CMK (cell line): ENCODE measurements at places on chromosomes 3 and 15.

- no peak for DNase-seq
Measured at GRCh38 chr3:63955830-63956545, 43.8 kb upstream of the SCAANT1 start.

- DNase-seq: no peak
Measured at GRCh38 chr15:59616379-59616778, 4.8 kb downstream of the GCNT3 start.

- no peak for DNase-seq
Measured at GRCh38 chr3:66812136-66812535, 186.0 kb upstream of the KBTBD8 start.

DNA sequence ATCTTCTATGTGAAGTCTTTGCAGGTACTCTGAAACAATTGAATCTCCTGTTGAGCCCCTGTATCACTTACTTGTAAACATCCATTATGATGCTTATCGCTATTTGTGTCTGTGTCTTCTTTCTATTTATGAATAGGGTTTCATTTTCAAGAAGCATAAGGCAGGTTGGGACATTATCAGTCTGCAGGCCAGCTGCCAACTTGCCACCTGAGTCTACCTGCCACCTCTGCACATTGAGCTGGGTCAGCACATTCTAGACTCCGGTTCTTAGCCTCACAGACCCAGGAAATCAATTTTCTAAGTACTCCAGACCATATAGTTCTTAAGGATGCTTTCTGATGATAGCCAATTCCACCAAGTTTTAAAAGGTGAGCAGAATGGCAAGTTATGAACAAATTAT, 105.7 kb upstream of the MCTP2 start:
- no peak for DNase-seq

DNA sequence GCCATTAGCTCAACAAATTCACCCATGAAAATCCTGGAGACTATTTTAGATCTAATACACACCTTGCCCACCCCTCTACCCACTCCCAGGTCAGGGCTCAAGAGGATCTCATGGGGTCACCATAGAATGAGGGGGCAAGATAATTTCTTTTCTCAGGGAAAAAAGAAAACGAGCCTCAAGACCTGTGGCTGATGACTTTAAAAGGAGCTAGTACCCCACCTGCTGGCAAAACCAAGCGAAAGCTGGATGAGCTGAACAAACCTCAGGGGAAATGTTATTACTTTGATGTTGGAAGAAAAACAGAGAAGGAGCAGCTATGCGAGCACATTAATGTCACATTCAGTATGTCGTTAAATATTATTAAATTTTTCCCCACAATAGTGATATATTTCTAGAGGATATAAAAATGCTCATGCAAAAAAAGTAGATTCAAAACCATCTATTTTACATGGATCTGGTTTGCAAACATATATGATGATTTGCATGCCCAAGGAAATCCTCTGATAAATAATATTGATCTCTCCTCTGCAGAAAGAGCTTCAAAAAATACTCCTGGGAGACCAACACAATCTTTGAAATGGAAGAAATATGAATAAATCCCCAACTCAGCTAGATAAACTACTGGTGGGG, 37.7 kb downstream of the PLD1 start:
- peak; percentile 9 for DNase-seq

DNA sequence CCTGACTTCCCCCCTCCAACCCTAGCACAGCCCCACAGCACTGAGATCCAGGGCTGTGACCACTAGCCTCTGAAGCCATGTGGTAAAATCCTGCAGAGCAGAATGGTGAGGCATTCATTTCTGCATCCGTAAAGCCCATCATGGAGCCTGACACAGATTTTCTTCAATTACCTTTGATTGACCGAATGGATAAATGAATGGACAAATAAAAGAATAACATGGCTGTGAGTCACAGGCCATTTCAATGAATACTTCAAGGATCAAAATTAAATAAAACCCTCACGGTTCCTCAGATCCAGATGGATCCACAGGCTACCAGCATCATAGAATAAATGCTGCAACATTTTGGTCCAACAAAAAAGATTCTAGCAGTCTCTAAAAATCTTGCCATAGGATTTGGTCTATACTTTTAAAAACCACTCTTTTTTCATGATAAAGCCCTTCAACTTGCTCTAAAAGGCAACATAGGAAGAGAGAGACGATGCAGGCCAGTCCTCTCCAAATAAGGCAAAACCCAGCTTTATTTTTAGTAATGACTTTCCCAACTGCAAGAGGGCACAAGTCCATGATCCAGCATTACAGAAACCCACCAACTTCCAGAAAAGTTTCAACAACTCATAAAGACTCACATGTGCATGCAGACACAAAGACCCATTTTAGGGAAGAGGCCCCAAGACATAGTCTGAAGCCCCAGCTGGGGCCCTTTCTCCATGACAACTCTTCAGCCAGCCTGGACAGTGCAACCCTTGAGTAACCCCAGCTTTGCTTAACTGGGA, 52.4 kb upstream of the MRPS22 start:
- no peak for DNase-seq

DNA sequence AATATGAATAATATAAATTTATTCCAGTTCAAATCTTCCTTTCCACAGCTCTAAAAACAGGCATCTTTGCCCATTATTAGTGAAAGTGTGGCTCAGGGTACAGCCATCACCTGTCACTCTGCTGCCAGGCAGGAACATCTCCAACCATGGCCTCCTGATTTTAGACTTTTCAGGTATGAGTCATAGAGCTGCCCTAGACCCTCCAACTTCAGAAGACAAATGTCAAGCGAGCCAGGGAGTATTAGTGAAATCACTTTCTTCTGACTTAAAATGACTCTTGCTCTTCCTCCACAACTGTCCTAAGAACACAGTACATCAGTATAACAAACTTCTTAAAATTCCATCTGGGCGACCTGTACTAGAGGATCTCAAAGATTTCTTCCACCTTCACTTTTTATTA, 78.1 kb upstream of the AKAP13 start:
- no peak for DNase-seq

- no peak for DNase-seq
Measured at GRCh38 chr15:76376029-76376428, 39.5 kb downstream of the ISL2 start.

- DNase-seq: no peak
Measured at GRCh38 chr3:52882377-52882776, 15.0 kb downstream of the STIMATE start.

- no peak for DNase-seq
Measured at GRCh38 chr3:192848371-192849233, 69.1 kb downstream of the MB21D2 start.

DNA sequence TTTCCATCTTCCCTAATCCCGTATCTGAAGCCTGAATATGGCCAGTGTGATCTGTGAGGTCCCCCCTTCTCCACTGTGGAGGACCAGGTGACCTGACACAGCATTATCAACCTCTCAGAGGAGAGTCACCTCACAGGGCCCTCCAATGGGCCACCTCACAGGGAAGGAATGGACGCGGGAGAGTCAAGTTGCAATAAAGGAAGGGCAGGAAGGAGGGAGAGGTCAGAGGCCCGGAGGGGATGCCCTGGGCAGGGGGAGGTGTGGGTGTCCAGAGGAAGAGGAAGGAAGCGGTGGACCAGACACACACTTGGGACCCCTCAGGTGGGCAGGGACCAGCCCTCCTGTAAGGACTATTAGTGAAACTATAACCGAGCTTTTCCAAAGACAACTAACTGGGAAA, 14.6 kb upstream of the LRRC15 start:
- DNase-seq: no peak

DNA sequence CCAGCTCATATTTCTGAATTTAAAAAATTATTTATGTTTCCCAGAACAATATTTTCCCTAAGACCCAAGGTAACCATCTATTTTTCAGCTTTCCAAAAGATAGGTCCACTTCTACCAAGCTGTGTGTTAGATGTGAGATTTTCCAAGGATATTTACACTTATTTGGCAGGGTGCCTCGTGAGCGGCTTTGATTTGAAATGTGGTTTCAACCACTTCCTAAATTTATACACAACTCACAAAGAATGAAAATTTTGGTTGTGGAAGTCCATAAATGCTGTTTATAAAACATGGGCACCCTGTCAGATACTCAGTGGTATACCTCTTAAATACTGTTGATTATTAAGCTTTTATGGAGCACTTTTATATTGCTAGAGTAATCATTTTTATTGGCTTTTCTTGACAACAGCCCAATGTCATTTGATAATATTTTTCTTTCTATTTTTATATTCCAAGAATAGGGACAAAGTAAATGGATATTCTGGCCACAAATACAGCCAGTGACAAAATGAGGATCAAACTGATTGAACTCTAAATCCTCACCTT, 57.6 kb downstream of the GAP43 start:
- DNase-seq: no peak

- no peak for DNase-seq
Measured at GRCh38 chr3:58792921-58793451, 126.4 kb upstream of the FAM3D start.

GRCh38 chr15:83379579-83379959, 67.6 kb upstream of the SH3GL3 start:
- no peak for DNase-seq

DNA sequence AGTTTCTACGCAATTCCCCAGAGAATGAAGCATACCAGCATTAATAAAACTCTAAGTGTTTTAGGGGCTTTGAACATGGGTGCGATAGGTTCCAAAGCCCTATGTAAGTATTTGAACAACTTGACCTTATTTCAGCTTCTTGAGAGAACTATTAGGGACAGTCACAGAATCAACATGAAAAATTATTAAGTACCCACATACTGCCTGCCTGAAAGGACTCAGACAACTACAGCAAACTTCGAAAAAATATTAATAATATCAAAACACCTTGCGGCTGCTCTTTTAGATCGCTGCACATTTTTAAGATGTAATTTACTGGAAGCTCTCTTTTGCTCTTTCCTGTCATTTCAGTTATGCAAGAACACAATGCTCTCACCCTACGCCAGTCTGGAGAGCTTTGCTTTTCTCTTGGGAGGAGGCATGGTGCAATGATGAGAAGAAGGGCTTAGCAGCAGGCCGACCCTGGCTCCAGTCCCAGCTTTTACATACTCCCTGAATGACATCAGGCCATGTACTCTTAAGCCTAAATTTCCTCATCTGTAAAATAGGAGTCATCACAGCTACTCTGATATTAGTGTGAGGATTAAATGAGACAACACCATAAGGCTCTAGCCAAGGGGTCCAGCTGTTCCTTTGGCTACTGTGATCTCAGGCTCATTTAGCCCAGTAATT, 640.7 kb downstream of the FHIT start:
- no peak for DNase-seq

GRCh38 chr3:192857260-192857661, 60.4 kb downstream of the MB21D2 start:
- no peak for DNase-seq

GRCh38 chr15:60793656-60794055, 314.7 kb upstream of the ICE2 start:
- no peak for DNase-seq

DNA sequence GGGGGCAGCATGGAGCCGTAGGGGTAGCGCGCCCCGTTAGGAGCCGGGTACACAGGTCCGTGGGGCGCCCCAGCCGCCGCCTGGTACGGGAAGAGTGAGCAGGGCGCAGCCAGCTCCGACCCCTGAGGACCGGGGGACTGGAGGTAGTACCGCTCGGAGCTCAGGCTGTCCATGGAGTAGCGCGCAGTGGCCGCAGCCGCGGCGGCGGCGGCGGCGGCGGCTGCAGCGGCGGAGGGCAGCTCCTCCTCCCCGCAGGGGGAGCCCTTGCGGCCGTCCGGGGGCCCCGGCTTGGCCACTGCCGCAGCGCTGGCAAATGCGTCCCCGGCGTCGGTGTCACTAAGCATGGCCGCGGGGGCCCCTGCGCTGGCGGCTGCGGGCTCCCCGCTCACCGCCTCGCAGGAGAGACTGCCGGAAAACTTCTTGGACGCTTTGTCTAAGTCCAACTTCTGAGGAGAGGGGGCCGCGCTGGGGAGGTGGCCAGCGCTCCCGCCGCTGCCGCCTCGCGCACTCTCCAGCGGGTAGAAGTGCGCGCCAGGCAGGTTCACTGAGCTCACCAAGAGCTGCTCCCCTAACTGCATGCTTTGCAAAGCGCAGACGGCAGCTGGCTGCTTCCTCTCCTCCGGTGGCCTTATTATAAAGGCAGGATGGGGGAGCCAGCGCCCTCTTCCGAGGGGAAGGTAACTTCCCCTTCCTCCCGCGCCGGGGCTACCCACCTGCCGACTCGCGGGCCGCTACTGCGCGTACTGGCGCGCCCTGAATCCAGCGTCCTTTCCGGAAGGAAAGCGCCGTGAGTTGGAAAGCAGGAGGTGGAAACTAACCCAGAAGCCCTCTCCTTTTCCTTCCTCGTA, at the start of gene EOMES:
Gene EOMES, minus strand, starts transcription at position 607 of the 848 bp plus-strand sequence. Its CDS starts 29 bp downstream, at position 578.
- DNase-seq: no peak

GRCh38 chr3:118227191-118227590, 807.5 kb downstream of the IGSF11 start:
- DNase-seq: no peak

DNA sequence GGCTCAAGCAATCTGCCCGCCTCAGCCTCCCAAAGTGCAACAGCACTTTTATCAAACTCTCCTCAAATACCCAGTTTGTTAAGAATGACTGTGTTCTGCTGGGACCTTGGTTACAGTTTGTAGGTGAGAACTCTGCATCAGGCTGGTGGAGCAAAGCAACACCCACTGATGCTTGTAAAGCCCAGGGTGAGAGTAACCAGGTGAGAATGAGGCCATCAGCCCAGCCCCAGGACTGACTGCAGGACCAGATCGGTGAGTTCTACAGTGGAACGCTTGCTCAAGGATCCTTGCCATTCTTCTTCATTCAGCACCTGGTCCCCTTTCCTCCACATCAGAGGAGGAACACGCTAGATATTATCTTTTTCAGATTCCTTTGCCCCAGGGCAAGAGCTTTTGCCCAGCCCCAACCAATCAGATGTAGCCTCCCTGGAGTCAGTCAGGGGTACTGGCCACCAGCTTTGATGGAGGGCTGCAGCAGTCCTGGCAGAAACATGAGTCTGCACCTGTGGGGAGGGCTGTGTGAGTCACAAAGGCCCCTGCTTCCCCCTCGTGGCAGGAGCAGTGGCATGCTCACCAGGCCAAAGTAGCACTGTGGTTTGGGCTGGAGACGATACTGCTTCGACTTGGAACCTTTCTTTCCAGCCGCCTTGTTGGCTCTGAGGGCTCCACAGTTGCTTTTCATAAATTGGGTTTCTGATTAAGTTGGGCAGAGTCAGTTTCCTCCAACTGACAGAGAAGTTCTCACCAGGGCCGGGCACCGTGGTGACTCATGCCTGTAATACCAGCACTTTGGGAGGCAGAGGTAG, 3.5 kb upstream of the SHISA5 start:
- no peak for DNase-seq

DNA sequence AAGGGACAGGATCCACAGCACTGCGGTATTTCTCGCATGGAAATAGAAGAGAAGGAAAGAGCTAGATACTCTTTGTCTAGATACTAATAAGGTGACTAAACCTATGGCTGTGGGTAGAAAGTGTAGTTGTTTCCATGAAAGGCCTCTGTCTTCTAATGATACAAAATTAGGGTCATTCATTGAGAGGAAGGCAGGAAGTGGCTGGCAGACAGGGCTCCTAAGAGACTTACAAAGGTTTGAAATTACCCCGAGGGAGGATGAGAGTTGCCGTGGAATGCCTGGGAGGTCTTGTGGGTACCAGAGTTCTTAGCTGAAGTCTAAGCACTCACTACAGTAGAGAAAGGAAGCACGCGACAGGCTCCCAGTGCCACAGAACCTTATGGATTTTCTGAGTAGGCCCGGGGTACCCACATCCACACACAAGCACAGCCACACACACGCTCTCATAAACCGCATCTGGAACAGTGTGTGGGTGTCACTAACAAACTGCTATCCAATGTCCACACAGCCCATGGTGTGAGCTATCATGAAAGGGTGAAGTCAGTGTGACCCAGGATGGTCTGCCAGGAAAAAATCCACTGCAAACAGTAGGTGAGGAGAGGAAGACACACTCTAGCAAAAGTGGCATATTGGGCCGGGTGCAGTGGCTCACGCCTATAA, 221.4 kb downstream of the FAM43A start:
- no peak for DNase-seq

- no peak for DNase-seq
Measured at GRCh38 chr15:95557226-95558046, 773.1 kb upstream of the NR2F2 start.
